Fibroblast of upper back skin (primary cell): ENCODE measurements at places on chromosomes 5 and 9.
A peak's percentile ranks its signal among the peaks of the same experiment; 100 is the strongest.

DNA sequence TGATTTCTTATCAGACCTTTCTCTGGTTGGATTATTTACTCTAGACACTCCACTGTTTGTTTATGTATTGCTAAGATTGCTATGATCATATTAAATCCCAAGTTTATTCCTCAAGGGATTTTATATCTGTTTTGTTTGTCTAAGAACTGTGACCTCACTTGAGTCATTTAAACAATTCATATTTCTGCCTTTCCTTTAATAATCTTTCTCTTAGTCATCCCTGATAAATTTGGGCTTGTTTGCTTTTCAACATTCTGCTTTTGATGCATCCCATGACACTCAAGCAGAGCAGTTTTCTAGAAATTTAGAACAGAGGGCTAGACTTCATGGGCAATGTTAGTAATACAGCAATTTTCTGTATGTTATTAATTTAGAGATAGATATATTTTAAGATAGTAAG, 231.6 kb upstream of the TNC start:
- DNase-seq = peak; percentile 51

- no peak for DNase-seq
These were observed 287.6 kb upstream of the MSX2 start for GRCh38 chr5:174436750-174437149.

GRCh38 chr9:133938086-133938485, 54.0 kb downstream of the VAV2 start:
- no peak for DNase-seq

- no peak for DNase-seq
These were observed 30.9 kb downstream of the CSF1R start for GRCh38 chr5:150055326-150056074.

DNA sequence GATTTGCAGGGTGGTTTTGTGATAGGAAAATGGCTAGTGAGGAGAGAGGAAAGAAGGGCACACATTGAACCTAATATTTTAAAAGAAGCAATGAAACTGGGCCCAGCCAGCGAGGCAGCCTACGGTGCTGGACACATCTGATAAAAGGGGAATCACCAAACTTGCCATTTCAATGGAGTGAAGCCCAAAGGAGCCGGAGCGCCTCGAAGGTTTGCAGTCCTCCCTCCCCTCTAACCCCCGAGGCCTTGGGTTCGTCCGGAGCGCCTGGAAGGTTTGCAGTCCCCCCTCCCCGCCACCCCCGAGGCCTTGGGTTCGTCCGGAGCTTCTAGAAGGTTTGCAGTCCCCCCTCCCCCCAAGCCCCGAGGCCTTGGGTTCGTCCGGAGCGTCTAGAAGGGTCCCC, 132.6 kb downstream of the TENT4A start:
- DNase-seq = no peak

- peak; percentile 47 for DNase-seq
These were observed 2.9 kb upstream of the ARSI start for GRCh38 chr5:150305557-150305956.

DNA sequence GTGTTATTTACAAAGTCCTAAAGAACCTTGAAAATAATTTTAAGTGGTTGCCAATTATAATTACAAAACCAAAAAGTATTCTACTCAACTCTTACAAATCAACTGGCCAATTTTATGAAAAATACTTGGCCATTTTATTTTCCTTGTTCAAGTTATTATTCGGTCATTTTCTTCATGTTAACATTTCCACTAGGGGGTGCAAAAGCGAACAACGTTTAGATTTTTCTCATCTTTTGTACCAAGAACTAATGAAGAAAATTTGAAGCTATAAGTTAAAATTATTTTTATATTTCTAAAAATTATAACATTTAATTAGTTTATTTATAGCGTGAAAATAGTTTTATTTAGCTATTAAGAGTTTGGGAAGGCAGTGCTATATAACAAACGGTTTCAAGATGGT, 1453.3 kb downstream of the MAT2B start:
- no peak for DNase-seq

DNA sequence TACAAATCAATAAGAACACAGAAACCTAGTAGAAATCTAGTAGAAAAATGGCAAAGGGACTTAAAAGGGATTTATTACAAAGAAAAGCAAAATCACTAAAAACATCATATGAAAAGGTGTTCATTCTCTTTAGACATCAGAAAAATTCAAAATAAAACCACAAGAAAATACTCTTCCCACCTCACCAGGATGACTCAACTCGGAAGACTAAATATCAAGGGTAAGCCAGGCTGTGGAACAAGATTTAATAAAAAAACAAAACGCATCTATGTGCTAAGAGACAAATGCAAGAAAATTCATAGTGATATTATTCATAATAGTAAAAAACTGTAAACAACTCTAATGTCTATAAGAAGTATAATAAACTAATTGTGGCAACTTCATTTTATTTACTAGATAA, 181.6 kb upstream of the GHR start:
- no peak for DNase-seq

DNA sequence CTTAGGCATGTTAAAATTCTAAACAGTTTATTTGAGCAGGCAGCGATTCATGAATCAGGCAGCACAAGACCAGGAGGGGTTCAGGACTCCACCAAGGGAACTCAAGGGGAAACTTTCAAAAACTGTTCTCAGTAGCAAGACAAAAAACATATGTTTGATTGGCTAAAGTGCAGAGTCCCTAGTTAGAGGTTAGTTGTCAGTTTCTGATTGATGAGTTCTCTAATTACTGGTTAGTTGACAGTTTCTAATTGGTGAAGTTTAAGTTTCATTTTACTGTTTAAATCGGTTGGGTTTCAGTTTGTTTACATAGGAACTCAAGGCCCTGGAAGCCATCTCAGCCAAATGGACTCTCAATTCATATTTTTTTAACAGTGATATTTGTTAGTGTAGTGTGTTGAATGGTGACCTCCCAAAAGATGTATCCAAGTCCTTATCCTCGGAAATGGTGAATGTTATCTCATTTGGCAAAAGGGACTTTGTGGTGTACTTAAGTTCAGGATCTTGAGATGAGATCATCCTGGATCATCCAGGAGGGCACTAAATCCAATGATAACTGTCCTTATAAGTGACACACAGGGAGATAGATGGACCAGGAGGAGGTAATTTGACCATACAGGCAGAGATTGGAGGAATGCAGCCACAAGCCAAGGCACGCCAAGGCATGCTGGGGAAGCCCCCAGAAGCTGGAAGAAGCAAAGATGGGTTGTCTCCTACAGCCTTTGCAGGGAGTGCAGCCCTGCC, 219.2 kb upstream of the RAI14 start:
- no peak for DNase-seq

GRCh38 chr5:96855031-96855872, 21.0 kb upstream of the ERAP2 start:
- DNase-seq = peak; percentile 52

GRCh38 chr5:142610176-142611001, 75.5 kb downstream of the FGF1 start:
- no peak for DNase-seq

DNA sequence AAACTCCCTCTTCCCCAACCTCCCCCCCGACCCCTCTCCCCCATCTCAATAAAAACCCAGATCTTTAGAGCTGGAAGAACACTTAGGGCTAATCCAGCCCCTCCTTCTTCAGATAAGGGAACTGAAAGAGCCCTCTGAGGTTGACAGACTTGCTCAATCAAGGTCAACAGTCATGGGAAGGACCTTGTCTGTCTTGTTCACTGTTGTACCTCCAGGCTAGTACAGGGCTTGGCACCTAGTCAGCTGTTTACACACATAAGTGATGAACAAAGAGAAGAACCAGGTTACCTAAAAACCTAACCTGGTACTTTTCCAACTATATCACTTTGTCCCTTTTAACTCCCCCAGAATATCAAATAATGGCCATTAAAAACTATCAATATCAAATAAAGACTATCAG, 2.4 kb downstream of the TTC39B start:
- DNase-seq = no peak

GRCh38 chr5:58773744-58774441, 191.0 kb downstream of the RAB3C start:
- no peak for DNase-seq

GRCh38 chr9:13140843-13141592, 138.5 kb downstream of the MPDZ start:
- peak; percentile 1 for DNase-seq

DNA sequence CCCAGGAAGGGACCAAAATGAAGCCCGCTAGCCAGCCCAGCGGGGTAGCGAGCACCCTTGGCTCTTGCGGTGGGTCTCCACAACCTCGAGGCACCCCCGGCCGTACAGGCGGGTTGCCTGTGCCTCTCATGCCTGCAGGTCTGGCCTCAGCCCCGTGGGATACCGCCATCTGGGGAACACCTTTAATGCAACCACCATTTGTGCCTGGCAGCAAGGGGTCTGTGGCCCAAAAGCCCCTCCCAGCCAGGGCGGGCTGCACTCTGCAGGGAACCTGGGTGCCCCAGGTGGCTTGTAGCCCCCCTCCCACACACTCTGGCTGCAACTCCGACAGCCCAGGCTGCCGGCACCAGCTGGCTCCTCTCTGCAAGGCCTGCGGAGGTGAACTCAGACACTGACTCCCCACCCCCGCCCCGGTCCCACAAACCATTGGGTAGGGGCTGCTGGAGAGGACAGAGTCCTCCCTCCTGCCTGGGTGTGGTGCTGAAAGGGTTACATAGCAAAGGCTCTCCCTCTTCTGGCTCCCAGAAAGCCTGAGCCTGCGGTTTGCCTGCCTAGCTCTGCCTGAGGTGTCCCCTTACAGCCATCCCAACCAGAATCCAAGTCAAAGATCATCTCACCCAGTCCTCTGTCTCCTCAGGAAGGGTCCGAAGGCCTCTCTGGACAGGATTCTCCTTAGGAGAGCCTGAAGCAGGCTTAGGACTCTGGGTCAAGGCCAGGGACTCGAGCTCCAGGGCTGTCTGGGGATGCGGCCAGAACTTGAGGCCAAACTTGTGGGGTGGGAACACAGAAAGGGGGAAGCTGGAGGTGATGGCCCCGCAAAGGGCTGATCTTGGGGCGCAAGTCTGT, 109.4 kb downstream of the PSD2 start:
- no peak for DNase-seq

DNA sequence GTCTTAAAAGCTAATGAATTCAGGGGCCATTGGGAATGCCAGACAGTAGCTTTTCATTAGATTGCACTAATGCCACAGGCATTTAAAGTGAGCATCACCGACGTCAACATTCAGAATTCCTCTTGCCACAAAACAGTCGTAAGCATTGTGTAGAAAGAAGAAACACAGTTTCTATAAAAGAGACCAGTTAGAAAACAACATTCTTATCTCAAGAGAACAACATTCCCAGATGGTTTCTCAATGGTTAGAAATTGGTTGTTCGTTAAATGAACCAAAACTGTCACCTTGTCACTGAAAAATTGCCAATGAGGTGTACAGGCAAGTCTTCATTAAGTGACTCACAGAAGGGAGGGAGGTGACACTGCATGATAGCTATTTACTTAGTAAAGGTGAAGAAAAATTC, 401.6 kb upstream of the PRR16 start:
- DNase-seq = peak; percentile 58

DNA sequence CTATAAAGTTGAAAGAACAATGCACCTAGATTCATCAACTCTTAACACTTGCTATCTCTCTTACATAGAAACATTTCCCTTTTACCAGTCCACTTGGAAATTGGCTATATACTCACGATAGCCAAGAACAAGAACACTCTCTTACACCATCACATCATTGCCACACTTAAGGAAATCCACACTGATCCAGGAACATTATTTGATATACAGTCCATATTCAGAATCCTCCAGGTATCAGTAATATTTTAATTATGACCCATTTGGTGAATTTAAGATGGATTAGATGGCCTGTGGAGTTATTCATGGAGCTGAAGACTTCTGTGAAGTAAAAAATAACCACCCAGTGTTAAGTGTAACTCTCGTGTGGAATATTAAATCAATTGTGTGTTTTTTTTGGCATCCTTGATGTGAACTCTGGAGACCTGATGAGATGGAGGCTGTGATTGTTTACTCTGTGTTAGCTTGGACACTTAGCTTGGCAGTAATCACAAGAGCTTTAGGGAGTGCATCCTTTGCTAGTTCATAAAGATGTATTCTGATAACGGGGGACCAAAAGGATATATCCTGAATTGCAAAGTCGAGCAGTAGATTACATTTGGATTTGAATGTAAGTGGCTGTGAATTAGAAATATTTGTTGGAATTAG, 52.0 kb upstream of the ABL1 start:
- no peak for DNase-seq

- DNase-seq = no peak
These were observed 459.5 kb upstream of the KLF4 start for GRCh38 chr9:107949061-107949460.

DNA sequence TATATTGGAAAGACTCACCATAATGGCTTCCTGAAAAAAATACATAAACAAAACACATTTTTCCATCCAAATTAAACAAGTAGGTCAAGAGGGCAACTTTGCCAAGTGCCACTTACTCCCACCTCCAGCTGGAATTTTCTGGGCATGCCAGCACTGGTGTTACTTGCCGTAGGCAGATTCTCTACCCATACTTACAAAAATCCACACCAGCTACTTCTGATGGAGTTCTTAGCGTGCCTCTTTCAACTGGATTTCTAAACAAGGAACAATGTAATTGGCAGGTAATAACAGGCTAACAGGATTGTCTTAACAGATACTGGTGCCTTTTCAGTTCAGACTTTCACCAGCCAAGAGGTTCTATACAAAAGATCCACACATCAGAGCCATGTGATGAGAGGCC, 301.4 kb downstream of the MLLT3 start:
- DNase-seq = no peak

- no peak for DNase-seq
These were observed 135.5 kb downstream of the GLIS3 start for GRCh38 chr9:4164356-4164755.

- DNase-seq = no peak
These were observed 172.7 kb downstream of the GADD45G start for GRCh38 chr9:89777544-89777943.

DNA sequence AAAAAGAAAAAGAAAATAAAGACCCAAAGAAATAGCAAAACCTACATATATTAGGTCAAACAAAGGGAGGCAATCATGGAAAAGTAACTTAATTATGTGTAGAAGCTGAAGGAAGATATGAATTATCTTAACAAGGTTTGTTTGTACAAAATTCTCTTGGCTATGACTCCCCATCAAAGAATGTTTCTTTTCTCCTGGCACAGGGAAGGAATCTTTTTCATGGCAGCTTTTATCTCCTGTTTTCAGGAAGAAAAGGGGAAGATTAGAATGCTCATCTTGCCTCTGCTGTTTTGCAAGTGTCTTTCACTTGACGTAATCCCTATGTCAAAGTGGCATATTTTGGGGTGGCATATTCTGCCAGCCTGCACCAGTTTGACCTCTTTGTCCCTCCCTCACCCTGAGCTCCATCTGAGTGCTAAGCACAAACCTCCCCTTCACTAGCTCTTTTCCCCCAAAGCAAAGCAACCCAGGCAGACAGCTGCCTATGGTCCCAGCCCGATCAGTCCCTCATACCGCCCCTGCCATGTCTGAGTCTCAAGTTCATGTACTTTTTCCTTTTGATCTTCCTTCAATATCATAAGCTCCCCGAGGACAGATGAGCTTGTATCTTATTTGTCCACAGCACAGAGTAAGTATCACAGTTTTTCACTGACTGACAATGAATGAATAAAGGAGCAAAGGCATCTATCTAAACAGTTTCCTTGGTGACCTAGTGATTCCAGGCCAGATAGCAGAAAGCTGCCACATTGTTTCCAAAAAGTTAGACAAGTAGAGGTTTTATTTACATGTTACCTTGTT, 242.8 kb upstream of the ANKRD55 start:
- no peak for DNase-seq
